Cortex of kidney (tissue), 1 donor: ENCODE measurements at places on chromosomes 6 and 20.

DNA sequence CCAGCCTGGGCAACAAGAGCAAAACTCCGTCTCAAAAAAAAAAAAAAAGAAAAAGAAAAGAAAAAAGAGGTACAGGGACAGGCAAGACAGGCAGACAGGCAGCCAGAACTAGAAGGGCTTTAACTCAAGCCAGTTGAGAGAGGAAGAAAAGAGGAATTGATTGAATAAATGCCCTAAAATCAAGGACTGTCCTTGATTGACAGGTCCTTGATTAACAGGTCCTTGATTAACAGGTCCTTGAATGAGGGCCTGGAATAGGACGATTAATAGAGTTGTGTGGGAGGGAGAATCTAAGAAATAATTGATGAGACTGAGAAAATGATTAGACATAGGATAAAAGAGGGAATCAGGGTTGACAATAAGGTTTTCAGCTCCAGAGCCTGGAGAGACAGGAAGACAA, 36.1 kb downstream of the ZC2HC1B start:
- DNase-seq: no peak

- no peak for DNase-seq
Measured at GRCh38 chr6:160912411-160912810, 79.2 kb upstream of the MAP3K4 start.

- DNase-seq: no peak
Measured at GRCh38 chr6:6546318-6547109, 42.0 kb upstream of the LY86 start.

GRCh38 chr6:77566235-77566634, 86.6 kb upstream of the MEI4 start:
- no peak for DNase-seq

- DNase-seq: no peak
Measured at GRCh38 chr20:33673410-33674293, 576 bp downstream of the NECAB3 start.

- DNase-seq: no peak
Measured at GRCh38 chr20:20184149-20184548, 131.8 kb downstream of the CFAP61 start.

DNA sequence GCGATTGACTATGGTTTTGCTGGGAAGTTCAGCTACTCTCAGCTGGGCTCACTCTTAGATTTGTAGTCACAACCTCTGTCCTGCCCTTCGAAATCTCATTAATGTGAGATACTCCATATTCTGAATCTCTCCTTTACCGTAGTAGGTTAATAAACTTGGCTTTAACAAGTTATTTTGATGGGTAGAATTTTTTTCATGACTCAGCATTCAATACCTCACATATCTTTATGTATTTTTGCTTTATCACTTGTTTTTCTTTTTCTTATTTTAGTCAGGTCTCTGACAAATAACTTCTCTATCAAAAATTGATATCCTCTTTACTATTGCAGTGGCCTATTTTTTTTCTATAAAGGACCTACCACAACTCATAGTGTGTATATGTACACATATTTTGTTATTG, 855.2 kb upstream of the ADGRB3 start:
- DNase-seq: no peak

DNA sequence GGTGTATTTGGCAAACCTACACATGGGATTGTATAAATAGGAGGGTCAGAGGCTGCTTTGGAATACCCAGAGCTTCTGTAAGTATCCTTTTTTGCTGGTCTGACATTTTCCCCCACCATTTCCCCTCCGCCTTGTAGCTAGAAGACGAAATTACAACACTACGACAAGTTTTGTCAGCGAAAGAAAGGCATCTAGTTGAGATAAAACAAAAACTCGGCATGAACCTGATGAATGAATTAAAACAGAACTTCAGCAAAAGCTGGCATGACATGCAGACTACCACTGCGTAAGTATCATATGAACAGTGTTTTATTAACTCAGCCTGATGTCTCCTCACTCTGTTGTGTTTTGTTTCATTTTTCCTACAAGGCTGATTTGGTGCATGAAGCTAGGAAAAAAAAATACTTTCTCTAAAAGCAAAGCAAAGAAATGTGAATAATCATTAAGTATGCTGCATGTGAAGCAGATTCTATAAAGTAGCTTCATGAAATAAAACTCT, 72.7 kb downstream of the HDDC2 start:
- no peak for DNase-seq

GRCh38 chr6:71452697-71453370, 164.2 kb downstream of the OGFRL1 start:
- no peak for DNase-seq

GRCh38 chr20:1801225-1801928, 93.8 kb upstream of the SIRPA start:
- DNase-seq: no peak

- no peak for DNase-seq
Measured at GRCh38 chr6:107800564-107801164, 23.4 kb downstream of the SCML4 start.

- no peak for DNase-seq
Measured at GRCh38 chr20:62047666-62048345, 17.9 kb downstream of the TAF4 start.

GRCh38 chr6:109672175-109672574, 18.8 kb downstream of the AK9 start:
- no peak for DNase-seq

DNA sequence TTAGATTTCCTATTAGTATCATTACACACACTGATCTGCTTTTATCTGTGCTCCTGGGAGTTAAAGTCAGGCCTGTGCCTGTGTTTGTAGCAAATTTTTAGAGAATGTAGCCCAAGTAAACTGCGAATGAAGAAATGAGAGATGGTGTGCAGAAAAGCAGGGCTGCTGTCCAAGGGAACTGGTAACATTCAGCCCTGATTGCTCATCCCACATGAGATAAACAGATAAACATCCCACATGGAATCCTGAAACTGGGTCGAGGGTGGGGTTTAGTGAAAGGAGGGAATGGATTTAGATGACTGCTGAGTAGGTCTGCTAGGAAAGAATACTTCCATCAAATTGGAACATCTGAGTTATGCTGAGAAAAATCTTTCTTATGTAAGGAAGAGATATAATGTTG, 69.1 kb downstream of the GRIK2 start:
- DNase-seq: no peak

- DNase-seq: no peak
Measured at GRCh38 chr6:48255094-48255493, 144.1 kb upstream of the PTCHD4 start.

DNA sequence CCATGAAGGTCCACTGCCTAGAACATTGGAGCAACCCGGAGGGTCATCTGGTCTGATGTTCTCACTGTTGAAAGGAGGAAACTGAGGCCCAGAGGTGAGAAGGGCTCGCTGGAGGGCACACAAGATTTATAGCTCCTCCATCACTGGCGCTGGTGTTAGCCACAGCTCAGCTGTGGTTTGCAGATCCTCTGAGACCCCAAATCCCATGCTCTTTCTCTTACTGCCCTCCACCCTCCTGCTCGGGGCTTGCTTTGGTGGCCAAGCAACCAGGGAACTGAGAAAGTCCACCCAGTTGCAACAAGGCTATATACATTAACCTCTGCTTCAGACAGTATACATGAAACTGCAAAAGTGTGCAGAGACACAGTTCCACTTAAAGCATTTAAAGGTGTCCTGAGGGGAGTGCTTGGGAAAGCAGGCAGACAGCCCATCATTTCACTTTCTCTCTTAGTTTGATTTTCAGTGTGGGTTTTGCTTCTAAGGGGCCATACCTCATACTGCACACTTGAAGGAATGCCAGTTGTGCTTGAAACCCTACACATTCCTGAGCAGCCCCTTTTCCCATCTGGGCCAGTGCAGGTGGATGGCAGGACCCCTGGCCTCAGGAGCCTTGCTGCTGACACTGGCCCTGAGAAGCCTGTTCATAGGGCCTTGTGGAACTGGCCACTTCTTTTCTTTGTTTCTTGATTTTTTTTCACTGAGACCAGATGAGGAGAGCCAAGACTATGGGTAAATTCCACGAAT, 347.6 kb downstream of the CDC5L start:
- no peak for DNase-seq

DNA sequence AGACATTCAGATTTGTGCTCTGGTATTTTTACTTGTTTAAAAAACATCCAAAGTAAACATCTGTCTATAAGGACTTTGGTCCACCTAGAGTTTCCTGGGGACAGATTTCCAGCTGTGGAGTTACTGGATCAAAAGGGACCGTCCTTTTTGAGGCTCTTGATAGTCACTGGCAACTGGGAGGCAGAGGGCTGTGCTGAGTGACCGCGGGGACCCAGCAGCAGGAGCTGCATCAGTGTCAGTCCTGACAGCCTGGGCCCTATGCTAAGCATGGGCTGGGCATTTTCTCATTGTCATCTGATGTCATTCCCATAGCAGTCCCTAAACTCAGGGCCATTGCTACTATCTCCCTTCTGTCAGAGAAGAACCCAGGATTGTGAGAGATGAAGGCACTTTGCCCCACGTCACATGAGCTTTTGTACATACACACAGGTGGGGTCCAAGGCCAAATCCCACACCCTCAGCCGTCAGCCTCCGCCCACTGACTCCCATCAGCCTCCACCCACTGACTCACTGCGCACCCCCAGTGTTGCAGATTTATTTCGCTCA, 293.8 kb downstream of the TAF4 start:
- no peak for DNase-seq

- DNase-seq: no peak
Measured at GRCh38 chr6:84709121-84709520, 55.3 kb downstream of the TBX18 start.
